Ovary (tissue), 10 donors: ENCODE measurements at places on chromosomes 5 and 9.

- DNase-seq, result no peak
Observed at GRCh38 chr9:77544546-77544945, 103.6 kb downstream of the GNA14 start.

GRCh38 chr5:143390941-143391340, 12.5 kb downstream of the NR3C1 start:
- DNase-seq, result no peak

DNA sequence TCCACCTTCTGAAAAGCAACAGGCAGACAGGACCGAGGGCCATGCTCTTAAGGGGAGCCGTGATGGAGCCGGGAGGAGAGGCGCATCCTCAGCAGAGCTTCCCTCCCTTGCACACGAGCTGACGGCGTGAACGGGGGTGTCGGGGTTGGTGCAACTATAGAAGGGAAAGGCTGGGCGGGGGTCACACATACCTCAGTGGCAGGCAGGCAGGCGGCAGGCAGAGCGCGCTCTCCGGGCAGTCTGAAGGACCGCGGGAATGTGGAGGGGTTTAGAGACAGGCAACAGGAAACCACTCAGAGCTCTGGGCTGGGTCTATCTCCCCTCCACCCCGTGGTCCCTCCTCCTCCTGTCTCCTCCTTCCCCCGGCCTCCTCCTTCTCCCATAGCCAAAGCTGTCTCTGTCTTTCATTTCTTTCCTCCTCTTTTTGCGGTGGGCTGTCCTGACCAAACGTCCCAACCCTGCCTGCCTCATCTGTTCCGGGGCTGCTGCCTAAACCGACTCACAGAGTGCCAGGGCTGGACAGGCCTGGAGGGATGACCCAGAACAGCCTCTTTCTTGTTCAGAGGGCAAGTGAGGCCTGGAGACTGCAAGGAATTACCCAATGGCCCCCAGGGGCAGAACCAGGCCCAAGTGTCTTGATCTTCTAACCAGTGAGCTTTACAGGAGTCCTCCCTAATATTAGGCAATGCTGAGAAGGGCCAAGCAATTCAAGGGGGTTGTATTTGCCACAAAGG, at the start of gene SPARC:
SPARC (minus strand) TSS at position 242 of the 734 bp plus-strand sequence. CDS start 10,727 bp downstream, outside the sequence.
- DNase-seq, result peak; percentile 84

DNA sequence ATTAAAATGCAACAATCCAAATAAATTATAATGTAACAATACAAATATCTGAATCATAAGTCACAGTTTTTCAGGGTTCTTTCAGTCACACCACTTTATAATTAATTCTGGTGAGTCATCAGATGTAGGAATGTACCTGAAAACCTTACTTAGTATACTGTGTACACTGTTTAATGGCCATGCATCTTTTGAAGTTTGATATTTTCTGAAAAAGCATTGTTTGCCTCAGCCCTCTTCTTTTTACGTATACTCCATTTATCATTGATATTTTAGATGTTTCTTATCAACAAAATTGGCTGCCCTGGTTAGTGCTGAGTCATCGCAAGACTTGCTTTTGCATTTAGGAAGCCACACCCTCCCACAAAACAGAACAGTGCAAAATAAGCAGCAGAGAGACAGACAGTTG, 218.6 kb downstream of the PJA2 start:
- no peak for DNase-seq
